Muscle of leg (tissue), 16 donors: ENCODE measurements at places on chromosomes 7 and 10. TPM values are rescaled to one million over a fixed set of nuclear protein-coding genes. Genes with fewer than 3 reads are reported as not detected.

DNA sequence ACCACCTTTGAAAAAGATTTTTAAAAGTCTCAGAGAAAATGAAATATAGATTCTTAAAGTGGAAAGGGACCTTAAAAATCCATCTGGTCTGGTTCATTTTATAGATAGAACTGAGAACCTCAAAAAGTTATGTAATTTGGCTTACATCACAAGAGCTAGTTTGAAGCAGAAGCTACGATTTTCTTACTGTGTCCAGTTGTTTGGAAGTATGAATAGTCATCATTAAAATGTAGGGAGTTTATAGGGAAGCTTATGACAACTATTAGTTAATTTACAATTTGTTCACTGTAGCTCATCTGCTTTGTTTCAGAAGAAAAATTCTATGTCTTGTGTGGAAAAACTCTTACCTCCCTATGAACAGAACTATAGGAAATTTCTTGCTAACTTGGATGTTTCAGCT lies 26.9 kb downstream of the ZEB1 start:
- H3K27ac ChIP-seq, result no peak overlapping the region
- no peak overlapping the region for H3K4me3 ChIP-seq
- no peak for DNase-seq
- H3K27me3 ChIP-seq, result no peaks in the 10 kb centered on the region
- H3K36me3 ChIP-seq, result no peaks in the 10 kb centered on the region

GRCh38 chr10:119379466-119380071 lies 162.9 kb downstream of the RGS10 start:
- no peak for DNase-seq
- peaks cover 43% of the 10 kb centered on the region for H3K4me1 ChIP-seq
- H3K27me3 ChIP-seq, result no peaks in the 10 kb centered on the region
- H3K4me3 ChIP-seq, result no peak overlapping the region

GRCh38 chr7:44348300-44348699 lies 22.9 kb upstream of the CAMK2B start:
- H3K27ac ChIP-seq, result no peak overlapping the region
- peaks cover 15% of the 10 kb centered on the region for H3K4me1 ChIP-seq
- peaks cover under 1% of the 10 kb centered on the region for H3K27me3 ChIP-seq

Gene TAS2R3
- 1.5 TPM for total RNA-seq

DNA sequence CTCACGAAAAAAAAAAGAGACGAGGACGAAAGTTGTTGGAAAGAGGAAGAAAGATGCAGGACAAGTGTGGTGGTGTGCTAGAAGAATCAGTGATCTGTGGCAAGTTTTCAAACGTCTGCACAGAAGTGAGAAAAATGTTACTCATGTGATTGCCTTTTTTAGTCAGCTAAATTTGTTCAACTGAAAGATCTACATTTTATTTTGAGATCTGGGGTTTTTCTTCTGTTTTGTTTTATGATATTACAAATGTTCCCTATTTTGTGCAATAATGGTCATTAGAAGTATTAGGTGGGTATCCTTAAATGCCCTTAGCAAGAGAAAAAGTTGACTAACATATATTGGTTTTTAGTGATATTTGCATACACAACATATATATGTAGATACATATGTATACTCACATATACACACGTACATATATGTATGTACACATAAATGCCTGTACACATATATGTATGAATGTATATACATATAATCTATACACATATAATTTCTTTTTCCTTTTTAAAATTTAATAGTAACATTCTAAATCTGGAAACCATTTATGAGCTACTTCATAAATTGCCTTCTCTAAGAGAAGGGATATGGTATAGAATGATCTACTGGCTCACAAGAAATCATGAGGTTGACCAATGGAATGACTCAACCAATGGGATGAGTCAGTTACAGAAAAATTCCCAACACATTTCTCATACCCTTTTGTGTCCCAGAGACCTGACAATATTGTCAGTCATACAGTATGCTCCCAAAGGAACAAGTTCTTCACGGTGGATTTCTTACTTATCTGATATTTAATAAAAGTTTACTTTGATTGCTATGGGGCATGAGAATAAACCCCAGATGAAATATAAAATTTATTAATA lies 38.4 kb downstream of the SLC39A12 start:
- H3K27me3 ChIP-seq, result no peaks in the 10 kb centered on the region
- H3K27ac ChIP-seq, result no peak overlapping the region
- no peak overlapping the region for H3K4me3 ChIP-seq

- no peak for DNase-seq
- no peak overlapping the region for H3K4me3 ChIP-seq
- H3K4me1 ChIP-seq, result peaks cover 18% of the 10 kb centered on the region
- no peaks in the 10 kb centered on the region for H3K36me3 ChIP-seq
Observed at GRCh38 chr10:36183056-36183455, 541.0 kb upstream of the FZD8 start.

Gene C10orf67
- 0.04 TPM for total RNA-seq

GRCh38 chr10:117464176-117464575 lies 78.4 kb upstream of the EMX2 start:
- H3K27ac ChIP-seq, result no peak overlapping the region
- no peak for DNase-seq
- H3K27me3 ChIP-seq, result peaks cover 5% of the 10 kb centered on the region
- no peak overlapping the region for H3K4me3 ChIP-seq

Gene IGFBP3
- 301 TPM for total RNA-seq

Gene AUTS2
- total RNA-seq, result 28.6 TPM

- no peak for DNase-seq
- H3K27ac ChIP-seq, result no peak overlapping the region
- peaks cover 4% of the 10 kb centered on the region for H3K4me1 ChIP-seq
- H3K4me3 ChIP-seq, result no peak overlapping the region
- H3K36me3 ChIP-seq, result no peaks in the 10 kb centered on the region
Observed at GRCh38 chr7:45591101-45591906, 17.1 kb downstream of the ADCY1 start.

Gene PTPN20
- total RNA-seq, result 0.53 TPM

Gene PLAU
- 21.4 TPM for total RNA-seq
